ENCODE measurements at places on chromosomes 11 and 22. TPM values are rescaled to one million over a fixed set of nuclear protein-coding genes. Genes with fewer than 3 reads are reported as not detected.

The PDGFB gene
- total RNA-seq: 2.8 TPM

The NCAM1 gene
- 0.40 TPM for total RNA-seq

The CBLIF gene
- not detected for total RNA-seq

The PRSS23 gene
- not detected for total RNA-seq

GRCh38 chr11:35179466-35180135, 40.6 kb downstream of the CD44 start:
- no peak for DNase-seq

DNA sequence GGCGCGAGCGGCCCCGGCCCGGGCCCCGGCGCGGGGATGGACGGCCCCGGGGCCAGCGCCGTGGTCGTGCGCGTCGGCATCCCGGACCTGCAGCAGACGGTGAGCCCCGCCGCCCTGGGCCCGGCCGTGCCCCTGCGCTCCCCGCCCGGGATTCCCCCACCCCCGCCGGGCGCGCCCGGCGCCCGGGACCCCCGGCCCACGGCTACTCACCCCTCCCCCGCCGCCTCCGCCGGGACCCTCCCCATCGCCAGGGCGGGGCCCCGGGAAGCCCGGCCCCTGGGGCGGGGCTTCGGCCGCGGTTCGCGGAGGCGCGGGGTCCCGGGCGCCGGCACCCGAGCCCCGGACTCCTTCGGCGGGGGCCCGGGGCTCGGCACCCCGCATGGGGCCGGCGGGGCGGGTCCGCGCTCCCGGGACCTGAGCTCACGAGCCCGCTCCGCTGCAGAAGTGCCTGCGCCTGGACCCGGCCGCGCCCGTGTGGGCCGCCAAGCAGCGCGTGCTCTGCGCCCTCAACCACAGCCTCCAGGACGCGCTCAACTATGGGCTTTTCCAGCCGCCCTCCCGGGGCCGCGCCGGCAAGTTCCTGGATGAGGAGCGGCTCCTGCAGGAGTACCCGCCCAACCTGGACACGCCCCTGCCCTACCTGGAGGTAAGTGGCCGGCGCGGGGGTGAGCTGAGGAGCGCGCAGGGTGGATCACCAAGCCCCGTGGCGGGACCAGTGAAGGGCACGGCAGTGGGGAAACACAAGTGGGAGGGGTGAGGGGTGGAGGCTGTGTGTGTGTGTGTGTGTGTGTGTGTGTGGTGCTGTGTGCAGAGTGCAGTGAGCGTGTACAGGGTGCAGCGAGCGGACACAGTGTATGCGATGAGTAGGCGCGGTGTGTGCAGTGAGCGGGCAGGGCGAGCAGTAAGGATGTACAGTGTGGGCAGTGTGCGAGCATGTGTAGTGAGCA, 2.3 kb downstream of the SHANK3 start:
- no peak for DNase-seq

- no peak for DNase-seq
These were observed 67.4 kb downstream of the BRD1 start for GRCh38 chr22:49760280-49760629.

GRCh38 chr22:20859615-20860014, 808 bp downstream of the SNAP29 start:
- DNase-seq: no peak

DNA sequence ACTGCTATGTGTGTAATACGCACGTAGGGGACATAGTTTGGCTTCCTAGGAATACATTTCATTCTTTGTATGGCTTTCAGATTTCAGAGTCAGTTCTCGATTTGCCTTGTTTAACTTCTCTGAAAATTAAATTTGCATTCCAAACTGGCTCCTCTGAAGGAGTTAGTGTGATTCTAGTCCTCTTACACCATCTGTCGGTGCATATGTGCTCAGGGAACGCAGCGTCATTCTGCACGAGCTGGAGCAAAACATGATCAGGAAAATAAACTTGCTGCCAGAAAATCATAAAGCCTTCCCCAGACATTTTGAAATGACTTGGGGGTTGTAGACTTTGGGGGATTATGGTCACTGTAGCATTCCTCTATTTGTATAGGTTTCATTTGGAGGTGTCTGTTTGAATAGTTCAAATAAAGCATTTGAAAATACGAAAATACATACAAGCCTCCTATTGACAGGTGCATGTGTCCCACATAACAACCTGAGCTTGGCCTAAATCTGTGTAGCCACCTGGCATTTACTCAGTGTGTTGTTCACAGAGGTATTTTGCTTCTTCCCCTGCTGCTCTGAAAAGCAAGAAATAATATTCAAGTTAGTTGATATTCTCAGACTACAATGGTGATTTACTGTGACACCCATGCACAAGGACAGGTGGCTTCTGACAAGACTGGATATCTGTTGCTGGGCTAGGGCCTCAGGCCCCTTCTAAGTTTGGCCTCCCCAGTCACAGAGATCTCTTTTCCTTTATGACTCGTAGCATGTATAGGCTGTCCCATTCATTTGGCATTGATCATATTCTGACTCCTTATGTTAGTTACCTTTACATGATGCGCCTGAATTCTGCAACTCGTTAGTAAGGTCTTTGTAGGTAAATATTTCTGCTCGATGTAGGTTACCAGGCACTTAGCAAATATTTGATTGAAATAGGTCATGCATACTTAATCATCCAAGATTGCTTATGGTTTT, 81.6 kb upstream of the SORL1-AS1 start:
- DNase-seq: no peak

DNA sequence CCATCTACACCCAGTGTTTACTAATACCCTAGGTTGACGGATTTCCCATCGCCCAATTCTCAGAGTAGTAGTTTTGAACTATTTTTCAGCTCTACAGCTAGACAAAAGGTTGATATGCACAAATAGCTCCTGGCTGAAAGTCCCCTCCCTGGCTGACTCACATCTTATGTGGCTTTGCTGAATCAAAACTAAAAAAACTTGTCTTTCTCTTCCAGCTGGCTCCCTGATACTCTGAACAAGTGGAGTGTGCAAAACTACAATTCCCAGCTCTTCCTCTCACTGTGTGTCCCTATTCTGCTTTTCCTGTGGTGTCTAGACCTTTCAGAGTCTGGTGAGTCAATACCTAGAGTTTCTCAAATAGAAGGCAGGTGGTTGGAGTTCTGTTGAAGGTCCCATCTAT, 12.7 kb upstream of the LARGE1 start:
- no peak for DNase-seq

DNA sequence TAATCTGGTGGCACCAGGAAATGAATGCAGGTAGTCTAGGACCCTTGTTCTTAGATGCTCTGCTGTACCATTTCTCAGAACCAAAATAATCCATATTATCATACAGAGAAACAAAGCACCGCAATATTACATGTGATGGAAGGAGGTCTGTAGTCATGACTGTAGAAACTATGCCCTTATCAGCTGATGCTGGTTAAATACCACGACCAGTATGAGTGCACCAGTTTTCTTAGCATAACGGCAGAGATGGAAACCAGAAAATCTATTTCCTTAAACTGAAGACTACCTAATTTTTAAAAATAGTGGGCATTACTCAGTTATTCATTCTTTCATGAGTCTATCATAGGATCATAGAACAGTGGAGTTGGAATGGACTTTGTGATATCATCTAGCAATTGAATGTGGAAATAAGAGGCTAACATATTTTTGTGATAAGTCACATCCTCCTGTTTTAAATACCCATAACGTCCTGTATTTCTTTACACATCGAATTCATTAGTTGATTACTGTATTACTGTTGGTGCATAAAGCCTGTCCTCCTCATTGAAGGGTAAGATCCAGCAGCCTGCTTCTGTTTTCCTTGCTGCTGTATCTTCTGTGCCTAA, 15.1 kb downstream of the JHY start:
- no peak for DNase-seq

GRCh38 chr11:115408036-115408921, 95.9 kb downstream of the CADM1 start:
- no peak for DNase-seq

GRCh38 chr11:23310276-23310675, 450.0 kb upstream of the CCDC179 start:
- no peak for DNase-seq

DNA sequence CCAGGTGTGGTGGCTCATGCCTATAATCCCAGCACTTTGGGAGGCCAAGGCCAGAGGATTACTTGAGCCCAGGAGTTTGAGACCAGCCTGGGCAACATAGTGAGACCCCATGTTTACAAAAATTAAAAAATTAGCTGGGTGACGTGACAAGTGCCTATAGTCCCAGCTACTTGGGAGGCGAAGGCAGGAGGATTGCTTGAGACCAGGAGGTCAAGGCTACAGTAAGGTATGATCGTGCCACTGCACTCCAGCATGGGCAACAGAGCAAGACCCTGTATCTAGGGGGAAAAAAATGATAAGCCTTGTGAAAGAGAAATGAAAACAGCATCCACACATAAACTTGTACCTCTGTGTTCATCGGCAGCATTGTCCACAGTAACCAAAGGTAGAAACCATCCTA, 8.1 kb upstream of the CCND1 start:
- DNase-seq: no peak

DNA sequence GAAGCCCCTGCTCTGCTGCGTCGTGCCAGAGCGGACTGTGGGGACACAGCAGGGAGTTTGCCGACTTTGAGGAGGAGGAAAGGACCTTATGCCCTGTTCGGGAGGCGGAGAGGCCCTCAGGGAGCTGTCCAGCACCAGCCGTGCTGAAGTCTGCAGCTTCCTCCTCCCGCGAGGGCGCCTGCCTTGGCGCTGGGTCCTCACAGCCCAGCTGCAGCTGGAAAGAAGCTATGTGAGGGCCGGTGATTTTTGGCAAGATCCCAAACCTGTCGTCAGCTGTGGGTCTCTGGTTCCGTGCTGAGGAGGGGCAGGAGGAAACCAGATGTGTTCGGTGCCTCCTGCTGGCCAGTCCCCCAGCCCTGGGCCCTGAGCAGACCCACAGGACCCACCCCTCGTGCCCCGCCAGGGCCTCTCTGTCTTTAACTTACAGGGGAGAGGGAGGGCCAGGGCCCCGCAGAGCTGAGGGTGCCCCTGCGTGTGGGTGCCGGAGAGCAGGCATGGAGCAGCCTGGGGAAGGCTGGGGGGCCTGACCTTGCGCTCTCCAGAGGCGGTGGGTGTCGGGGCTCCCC, 12.0 kb downstream of the BRSK2 start:
- DNase-seq: peak; percentile 47

DNA sequence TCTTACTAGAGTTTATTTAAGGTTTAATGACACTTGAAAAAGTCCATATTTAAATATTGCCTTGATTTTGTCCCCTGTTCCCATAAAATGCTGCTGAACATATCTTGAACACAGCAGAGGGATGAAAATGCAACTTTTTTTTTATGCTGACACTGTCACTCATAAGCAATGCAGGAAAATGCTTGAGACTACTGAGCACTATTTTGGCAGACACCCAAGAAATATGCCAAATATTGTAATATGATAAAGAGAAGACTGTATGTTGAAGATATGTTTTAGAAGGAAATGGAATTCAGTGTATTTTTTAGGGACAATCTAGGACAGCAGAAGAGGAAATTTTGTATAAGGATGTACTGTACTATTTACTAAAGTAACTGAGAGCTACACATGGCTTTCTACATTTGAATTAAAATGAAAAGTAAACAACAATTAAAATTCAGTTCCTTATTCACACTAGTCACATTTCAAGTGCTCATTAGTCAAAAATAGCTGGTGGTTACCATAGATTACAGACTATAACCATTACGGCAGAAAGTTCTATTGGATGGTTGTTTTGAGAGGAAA, 58.6 kb downstream of the LRRC4C start:
- no peak for DNase-seq

- DNase-seq: no peak
These were observed 1.4 kb downstream of the FDX1 start for GRCh38 chr11:110431051-110431672.

- no peak for DNase-seq
These were observed 23.8 kb downstream of the MYBPC3 start for GRCh38 chr11:47328449-47329390.

GRCh38 chr11:68012044-68012842, 2.1 kb downstream of the ALDH3B1 start:
- DNase-seq: no peak

All from T-helper 17 cell (primary cell).